ENCODE measurements at places on chromosomes 7 and 10.

DNA sequence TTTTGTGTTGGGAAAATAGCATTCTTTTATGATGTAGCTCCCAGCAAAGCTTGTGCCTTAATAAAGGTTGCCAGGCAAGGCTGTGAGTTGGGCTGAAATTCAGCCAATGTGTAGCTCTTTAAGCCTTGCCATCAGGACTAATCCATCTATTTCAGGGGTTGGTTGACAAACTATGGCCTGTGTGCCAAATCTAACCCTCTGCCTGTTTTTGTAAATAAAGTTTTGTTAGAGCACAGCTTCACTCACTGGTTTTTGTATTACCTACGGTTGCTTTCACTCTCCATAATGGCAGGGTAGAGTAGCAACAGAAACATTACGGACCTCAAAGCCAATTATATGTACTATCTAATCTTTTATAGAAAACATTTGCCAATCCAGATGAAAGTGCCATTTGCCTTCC is 638.1 kb upstream of the POT1 start:
- no peak for DNase-seq

DNA sequence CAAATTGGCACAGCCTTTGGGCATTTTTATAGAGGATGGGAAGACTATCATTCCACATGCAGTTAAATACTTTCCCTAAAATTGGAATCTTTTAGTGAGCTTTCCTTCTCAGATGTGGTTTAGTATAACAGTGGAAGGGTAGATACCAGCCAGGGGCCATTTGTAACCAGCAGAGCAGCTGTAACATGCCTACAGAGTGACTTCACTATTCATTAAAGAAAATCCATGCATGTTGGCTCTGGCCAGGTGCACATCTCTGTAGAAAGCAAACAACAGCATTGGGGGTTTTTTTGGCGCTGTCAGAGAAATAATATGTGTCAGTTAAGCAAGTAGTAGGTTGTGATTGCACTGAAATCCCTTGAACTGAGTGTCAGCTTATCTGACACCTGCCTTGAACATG is 115.6 kb downstream of the LHFPL3 start:
- no peak for DNase-seq

DNA sequence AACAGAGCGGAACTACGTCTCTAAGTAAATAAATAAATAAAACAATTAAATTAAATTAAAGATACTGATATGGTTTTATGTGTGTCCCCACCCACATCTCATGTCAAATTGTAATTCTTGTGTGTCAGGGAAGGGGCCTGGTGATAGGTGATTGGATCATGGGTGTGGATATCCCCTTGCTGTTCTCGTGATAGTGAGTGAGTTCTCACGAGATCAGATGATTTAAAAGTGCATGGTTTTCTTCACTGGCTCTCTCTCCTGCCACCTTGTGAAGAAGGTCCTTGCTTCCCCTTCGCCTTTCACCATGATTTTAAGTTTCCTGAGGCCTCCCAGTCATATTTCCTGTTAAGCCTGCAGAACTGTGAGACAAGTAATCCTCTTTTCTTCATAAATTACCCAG is 29.0 kb upstream of the OGDHL start:
- DNase-seq, result no peak

- no peak for DNase-seq
Measured at GRCh38 chr7:95004618-95005247, 97.3 kb downstream of the PPP1R9A start.

DNA sequence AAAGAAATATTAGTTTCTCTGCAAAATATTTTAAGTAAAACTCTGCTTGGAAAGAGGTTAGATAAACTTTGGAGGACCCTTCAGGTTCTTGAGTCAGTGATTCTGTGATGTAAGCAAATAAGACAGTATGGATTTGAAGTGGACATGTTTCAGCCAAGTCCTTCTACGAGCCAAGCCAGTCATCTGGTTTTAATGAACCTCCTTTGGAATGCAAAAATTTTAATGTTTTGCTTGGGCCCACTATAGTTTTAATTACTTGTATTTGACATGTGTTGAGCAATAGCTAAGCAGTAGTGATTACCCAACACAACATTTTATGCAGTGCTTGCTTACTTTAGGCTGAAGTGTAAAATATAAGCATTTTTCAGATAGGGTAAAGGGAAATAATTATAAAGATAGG is 296.3 kb upstream of the SEMA3D start:
- no peak for DNase-seq

DNA sequence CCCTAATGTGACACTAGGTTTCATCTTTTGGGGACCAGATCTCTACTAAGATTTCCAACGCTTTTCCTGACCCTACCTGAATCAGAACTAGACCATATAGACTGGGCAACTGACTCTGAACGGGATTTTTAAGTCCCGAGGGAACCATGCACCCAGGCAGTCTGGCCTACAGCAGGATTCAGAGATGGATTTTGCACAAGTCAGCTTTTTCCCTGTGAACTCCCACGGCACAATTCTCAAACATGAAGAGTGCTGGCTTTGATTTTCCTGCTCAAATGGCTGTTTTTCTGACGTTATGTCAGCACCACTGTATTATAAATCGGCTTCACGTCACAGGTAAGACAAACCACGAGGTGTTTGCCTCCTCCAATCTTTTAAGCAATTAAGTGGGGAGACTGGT is 409.1 kb downstream of the TCERG1L start:
- no peak for DNase-seq

DNA sequence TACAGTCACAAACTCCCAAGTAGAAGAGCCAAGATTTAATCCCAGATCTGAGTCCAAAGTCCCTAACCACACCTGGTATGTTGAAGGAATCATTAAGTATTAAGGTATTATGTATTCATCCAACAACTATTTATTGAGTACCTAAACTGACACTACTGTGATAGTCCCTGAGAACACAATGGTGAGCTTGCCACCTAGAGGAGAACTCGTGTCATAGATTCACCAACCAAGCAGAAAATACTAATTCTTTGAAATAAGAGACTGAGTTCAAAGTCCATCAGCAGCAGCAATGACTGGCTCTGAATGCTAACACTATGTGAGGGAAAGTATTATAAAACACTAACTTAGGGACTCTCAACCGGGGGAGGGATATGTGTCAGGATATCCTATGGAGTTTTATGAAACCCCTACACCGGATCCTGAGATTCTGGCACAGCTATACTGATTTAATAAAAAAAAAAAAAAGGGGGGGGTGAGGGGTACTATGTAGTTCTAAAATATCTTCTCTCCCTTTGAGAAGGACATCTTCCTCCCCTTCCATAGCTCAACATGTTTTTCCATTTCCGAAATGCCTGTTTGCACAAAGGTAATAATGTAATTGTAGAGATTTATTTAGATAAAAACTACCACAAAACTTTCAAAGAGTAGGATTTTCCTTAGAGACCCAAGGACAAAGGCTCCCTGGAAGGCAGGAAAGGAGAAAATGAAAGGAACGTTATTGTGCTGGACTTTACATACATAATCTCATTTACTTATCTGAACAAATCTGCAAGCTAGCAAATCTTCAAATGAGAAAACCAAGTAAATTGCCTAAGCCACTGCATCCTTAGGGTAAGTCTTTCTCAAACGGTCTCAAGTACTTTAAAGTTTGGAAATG is 1.6 kb downstream of the NCOA4 start:
- peak; percentile 23 for DNase-seq

DNA sequence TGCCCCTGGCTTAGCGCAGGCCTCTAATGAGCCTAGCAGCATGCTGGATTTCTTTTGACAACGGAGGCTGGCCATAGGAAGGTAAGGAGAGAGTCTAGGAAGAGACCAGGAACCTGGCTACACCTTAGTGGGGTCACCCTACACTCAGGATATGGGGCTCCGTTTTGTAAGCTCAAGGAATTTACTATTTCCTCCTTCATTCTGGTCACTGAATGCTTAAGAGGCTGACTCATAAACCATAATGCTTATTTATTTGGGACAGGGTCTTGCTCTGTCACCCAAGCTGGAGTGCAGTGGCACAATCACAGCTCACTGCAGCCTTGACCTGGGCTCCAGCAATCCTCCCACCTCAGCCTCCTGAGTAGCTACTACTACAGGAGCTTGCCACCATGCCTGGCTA is 38.4 kb downstream of the CARD11 start:
- no peak for DNase-seq

DNA sequence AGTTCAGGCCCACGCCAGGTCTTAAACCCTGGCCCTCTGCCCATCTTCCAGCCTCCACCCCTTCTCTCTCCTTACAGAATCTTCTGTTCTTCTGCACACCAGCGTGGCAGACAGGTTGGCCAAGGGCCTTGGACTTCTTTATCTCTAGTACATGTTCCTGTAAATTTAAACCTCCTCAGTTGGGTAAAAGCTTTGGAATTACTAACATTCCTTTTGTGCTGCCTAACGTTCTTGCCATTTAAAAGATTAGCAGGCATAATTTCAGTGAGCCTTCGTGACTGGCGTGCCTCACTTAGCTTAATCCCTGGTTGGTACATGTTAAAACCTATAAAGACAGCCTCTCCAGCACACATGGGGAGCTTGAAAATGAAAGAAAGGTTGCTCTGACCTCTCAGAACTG is 192.2 kb downstream of the CUX1 start:
- no peak for DNase-seq

DNA sequence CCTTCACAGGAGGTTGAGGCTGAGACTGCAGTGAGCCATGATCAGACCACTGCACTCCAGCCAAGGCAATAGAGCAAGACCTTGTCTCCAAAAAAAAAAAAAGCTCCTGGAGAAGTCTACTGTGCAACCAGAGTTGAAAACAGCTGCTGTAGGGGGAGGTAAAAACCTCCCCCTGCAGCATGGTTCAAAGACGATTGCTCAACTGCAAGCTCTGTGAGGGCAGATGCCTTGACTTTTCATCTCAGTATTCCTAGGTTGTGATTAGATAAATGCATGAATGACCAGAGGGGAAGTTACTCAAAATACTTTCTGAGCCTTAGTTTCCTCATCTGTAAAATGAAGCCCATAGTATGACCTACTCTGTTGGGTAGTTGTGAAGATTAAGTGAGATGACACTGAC is 25.0 kb upstream of the PPA1 start:
- DNase-seq, result no peak

DNA sequence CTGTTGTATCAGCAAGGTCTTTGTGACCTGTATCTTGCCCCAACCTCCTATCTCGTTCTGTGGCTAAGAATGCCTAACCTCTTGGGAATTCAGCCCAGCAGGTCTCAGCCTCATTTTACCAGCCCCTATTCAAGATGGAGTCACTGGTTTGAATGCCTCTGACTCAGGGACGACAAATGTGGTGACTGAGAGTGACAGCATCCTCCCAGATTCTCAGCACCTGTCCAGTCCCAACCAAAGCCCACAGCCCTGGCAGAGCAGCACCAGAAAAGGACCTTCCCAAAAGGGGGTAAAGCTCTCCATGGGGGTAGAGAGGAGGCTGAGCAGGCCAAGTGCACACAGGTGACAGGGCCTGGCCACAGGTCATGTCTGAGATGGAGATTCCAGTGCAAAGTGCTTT is 35.4 kb upstream of the GPAM start:
- DNase-seq, result no peak

DNA sequence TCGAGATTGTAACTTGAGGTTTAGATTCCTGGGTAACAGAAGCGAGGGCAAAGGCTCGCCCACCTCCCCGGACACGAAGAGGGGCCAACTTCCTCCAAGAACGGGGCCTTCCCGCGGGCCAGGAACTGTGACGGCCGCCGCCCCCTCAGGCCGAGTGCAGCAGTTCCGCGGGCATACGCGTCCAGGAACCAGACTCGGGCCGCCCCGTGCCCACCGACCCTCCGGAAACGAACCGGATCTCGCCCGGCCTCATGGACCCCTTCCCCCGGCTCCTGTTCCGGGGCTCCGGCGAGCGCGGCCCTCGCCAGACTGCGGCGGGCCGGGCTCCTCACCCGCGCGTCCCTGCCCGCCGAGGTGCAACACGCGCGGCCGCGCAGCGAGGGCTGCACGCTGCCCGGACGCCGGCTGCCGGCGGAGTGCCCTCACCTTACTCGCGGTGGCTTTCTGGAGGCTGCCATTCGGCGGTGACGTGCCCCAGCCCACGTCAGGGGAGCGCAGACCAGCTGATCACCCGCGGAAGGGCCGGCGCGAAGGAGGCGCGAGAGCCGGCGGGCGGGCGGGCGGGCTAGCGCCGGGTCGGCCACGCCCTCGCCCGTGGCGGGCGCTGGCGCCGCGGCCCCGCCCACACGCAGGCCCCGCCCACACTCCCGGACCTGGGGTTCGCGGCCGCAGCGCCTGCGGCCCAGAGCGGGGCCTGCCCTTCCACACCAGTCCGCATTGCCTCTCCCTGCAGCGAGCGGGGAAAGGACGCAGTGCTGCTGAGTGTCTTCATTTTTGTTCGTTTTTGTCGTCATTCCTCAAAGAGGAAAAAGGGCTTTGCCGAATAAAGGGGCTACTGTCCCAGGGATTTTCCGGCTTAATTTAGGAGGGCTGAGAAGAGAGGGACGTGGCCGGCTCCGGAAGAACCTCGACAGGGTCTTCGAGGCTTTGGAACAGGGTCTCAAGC is at the start of gene XPNPEP1:
Gene XPNPEP1 (minus strand): TSS at position 536 of the 946 bp plus-strand sequence. CDS start 78 bp downstream, at position 458.
- peak; percentile 87 for DNase-seq

GRCh38 chr10:128080641-128081040 is 45.6 kb downstream of the MKI67 start:
- DNase-seq, result no peak

- no peak for DNase-seq
Measured at GRCh38 chr7:152989889-152990380, 230.4 kb downstream of the ACTR3B start.

- DNase-seq, result no peak
Measured at GRCh38 chr10:29807163-29807806, 172.5 kb upstream of the SVIL start.

DNA sequence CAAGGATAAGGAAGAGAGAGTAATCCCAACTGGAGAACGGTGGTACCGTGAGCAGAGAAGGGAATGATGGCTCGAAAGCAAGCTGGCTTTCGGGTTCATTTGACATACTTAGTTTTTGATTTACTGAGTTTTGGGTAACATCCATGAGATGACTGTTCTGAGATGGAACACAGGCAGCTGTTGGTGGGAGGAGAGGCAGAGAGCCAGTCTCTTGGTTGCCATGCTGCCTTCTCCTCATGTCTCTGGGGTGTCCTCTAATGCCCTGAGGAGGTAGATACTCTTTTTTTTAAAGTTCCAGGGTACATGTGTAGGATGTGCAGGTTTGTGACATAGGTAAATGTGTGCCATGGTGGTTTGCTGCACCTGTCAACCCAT is 76.4 kb upstream of the NRP1 start:
- no peak for DNase-seq

GRCh38 chr10:132360766-132361447 is 28.9 kb downstream of the LRRC27 start:
- no peak for DNase-seq

DNA sequence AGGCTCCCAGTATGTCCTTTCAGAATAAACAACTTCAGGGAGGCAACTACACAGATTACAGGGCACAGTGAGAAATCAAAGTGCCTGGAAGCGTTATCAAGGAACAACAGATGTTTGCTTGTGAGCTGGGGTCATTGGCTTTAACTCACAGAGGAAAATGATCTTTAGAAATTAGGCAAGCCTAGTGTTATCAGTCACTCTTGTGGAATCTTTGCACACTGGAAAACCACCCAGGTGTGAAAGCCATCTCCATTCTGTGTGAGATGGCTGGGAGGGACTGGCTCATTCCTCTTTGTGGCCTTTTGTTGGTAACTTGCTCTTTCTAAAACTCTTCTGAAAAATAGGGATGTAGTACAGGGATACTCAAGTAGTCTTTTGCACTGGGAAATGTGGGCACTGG is 716.0 kb downstream of the XPNPEP1 start:
- no peak for DNase-seq

- no peak for DNase-seq
Measured at GRCh38 chr7:10657201-10657600, 316.5 kb upstream of the PHF14 start.

GRCh38 chr7:101817471-101818286 is at the start of gene CUX1:
CUX1 (plus strand) TSS chr7:101817626; CDS start chr7:101817640, 14 bp downstream.
- peak; percentile 55 for DNase-seq

GRCh38 chr7:32761451-32762205 is 129.9 kb downstream of the KBTBD2 start:
- no peak for DNase-seq

- DNase-seq, result no peak
Measured at GRCh38 chr10:128704716-128705115, 578.5 kb upstream of the MKI67 start.
